Heart left ventricle (tissue), 16 donors: ENCODE measurements at places on chromosomes 6 and 20.
A peak's percentile ranks its signal among the peaks of the same experiment; 100 is the strongest.

DNA sequence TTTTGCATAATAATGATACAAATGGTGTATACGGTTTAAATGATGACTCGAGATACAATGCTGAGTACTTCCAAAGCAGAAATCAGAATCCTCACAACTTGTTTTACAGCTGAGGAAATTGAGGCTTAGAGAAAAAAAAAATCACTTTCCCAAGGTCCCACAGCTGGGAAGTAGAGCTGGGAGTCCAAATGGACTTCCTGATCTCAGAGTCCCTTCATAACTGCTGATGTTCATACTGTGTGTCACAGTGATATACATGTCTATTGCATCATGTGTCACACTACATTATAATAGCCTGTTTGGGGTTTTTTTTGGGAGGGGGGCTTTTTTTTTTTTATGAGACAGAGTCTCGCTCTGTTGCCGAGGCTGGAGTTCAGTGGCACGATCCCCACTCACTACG lies 8.5 kb downstream of the HM13 start:
- DNase-seq, result no peak

DNA sequence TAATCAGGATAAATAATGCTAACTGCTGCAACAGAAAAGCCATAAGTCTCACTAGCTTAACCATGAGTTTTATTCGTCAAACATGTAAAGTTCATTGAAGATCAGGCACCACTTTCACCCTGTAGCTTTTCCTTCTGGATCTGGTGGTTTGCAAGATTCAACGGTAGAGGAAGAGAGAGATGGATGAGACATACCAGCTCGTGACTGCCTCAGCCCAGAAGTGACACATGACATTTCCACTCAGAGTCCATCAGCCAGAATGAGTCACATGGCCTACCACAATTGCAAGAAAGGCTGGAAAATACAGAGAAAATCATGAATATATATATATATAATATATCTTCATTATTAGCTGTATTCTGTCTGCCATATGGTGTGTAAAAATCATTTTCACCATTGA lies 29.0 kb downstream of the SPTLC3 start:
- no peak for DNase-seq

DNA sequence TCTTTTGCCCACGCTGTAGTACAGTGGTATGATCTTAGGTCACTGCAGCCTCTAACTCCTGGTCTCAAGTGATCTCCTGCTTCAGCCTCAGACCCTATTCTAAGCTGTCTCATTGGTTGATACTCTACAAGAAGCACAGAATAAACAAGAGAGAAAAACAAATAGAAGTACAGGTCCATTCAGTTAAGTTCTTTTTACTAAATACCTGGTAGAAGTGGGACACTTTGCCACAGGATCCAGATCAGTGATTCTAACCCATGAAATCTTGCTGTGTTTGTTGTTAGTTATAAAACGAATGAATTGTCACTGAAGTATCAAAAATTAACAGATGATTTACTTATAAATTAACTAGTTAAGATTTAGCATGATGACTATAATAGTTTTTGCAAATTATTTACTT lies 76.7 kb downstream of the SCAND1 start:
- DNase-seq, result no peak

- no peak for DNase-seq
Observed at GRCh38 chr6:170063851-170064602, 226.9 kb downstream of the DLL1 start.

GRCh38 chr6:36083446-36083845 lies 46.9 kb upstream of the MAPK13 start:
- DNase-seq, result no peak

- DNase-seq, result peak; percentile 55
Observed at GRCh38 chr20:17570347-17571152, 675 bp downstream of the DSTN start.

DNA sequence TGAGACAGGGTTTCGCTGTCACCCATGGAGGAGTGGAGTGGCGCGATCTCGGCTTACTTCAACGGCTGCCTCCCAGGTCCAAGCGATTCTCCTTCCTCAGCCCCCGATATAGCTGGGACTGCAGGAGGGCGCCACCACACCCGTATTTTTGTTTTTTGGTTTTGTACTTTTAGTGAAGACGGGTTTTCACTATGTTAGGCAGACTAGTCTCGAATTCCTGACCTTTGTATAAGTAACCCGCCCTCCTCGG lies 115.4 kb upstream of the BTN3A2 start:
- no peak for DNase-seq

- DNase-seq, result no peak
Observed at GRCh38 chr6:20711518-20711917, 177.3 kb downstream of the CDKAL1 start.

DNA sequence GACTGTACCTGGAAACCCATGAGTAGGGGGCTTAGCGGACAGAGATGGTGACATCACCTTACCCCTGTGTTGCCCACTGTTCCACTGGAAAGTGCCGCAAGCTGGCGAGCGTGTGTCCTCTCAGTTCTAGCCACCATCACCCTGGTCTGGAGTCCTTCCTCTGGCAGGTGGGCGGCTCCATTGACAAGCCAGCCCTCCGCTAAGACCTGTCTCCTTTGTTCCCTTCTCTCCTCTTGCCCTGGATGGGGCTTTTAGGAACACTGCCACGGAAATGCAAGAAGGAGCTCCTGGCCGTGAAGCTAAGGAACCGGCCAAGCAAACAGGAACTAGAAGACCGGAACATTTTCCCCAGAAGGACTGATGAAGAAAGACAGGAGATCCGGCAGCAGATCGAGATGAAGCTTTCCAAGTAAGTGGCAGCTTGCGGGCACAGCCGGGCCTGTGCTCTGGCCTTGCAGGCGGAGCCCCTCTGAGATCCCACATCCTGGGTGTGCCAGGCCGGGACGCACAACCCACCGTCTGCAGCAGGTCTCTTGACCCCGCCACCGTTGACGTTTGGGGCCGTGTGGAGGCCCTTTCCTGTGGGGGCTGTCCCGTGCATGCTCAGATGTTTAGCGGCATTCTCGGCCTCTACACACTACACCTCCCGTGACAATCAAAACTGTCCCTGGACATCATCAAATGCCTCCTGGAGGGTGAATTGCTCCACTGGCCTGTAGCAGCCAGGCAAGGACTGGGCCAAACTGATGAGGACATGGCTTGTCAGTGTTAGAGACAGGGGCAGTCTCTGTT lies 127.5 kb downstream of the SYCP2 start:
- DNase-seq, result no peak

GRCh38 chr6:17902974-17903373 lies 84.5 kb downstream of the KIF13A start:
- DNase-seq, result no peak

GRCh38 chr6:68497927-68498326 lies 137.2 kb upstream of the ADGRB3 start:
- no peak for DNase-seq

DNA sequence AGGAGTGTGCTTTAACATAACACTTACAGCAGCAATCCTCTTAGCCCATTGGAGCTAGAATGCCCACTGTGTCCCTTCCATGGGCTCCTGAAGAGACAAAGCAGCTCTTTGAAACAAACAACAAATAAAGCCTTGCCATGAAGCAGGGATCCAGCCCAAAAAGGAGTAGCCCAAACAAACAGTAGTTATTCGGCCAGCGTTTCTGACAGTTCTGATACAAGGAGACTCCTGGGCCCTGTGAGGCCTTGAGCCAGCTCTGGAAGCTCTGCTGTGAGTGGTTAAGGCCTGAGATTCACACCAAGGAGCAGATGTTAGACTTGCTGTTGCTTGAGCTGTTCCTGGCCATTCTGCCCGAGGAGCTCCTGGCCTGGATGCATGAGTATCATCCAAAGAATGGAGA lies 16.9 kb upstream of the ZSCAN16 start:
- no peak for DNase-seq

DNA sequence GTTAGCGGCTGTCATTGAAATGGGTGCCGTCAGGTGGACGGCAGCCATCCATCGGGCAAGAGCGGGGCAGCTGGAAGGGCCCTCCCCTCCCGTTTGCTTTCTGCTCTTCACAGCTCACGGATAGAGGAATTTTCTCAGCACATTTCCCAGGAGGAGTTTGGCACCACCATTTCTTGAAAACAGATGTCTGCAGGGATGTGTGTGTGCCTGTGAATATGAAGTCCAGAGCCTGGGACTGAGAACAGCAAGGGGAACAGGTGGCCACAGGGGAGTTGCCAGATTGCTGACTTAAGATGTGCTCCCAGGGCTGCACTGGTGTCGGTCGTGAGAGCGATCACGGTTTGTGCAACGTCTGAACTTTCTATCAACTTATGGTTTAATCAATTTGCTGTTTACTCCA lies 22.1 kb upstream of the ECI2 start:
- DNase-seq, result no peak

GRCh38 chr6:15363523-15364400 lies 117.9 kb downstream of the JARID2 start:
- DNase-seq, result no peak

- no peak for DNase-seq
Observed at GRCh38 chr6:67757465-67758033, 877.5 kb upstream of the ADGRB3 start.

DNA sequence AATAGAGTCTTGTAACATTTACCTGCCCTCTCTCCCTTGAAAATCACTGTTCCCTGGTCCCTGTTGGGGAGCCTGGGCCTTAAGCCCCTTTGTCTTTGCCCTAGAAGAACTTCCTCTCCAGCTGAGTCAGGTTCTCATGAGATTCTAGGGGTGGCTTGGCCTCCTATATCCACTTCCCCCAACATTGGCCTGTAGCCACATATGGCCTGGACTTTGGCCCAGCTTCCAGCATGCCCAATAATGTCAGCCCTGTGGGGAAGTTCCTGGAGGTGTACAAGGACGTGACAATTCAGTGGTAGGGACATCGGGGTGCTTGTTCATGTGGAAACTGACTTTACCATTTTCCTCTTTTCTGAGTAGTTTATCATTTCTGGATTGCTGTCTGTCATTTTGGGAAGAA lies 17.2 kb upstream of the MAS1L start:
- no peak for DNase-seq

- no peak for DNase-seq
Observed at GRCh38 chr6:40440053-40440452, 147.1 kb downstream of the LRFN2 start.

GRCh38 chr6:157682856-157683481 lies 140.1 kb upstream of the SNX9 start:
- DNase-seq, result no peak

GRCh38 chr6:33160728-33161344 lies 31.4 kb downstream of the COL11A2 start:
- peak; percentile 43 for DNase-seq

DNA sequence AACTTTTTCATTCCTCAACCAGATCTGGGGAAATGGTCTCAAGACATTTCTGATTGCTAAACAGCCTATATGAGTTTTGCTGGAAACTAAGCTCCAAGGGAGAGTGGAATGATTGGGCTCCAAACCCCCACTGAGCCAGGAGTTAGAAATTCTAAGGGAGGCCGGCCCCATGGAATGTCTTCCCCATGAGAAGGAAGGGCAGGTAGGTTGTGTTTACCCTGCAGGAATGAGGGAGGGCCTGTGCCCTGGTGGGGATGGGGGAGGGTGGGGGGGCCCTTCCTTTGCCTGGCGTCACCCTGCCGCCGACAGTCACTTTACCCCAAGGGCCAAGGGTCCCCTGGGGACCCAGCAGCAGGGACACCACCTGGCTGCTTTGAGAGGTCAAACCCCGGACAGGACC lies 298.9 kb downstream of the TFAP2C start:
- no peak for DNase-seq

GRCh38 chr6:84089552-84089951 lies 56.0 kb downstream of the MRAP2 start:
- no peak for DNase-seq

DNA sequence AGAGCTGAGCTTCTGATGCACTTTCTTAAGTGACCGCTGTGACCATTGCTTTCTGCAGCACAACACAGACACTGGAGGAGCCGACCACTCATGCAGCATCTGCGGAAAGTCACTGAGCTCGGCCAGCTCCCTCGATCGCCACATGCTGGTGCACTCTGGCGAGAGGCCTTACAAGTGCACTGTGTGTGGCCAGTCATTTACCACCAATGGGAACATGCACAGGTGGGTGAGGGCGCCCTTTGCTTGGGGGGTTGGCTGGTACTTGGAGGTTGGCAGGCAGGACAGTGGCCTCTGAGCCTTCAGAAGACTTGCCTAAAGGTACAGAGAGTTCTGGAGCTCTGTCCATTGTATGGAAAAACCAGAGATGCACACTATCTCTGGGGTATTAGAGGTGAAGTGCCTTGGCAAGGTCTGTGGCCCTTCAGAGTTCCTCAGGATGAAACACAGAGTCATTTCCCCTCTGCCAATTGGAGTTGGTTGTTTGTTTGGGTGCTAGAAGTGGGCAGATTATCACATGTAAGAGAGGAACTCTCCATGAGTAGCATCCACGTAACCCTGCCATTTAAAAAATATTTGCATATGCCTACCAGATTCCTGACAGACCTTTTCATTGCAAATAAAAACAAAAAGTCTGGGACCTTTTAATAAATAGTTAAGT lies 81.5 kb downstream of the RREB1 start:
- no peak for DNase-seq

DNA sequence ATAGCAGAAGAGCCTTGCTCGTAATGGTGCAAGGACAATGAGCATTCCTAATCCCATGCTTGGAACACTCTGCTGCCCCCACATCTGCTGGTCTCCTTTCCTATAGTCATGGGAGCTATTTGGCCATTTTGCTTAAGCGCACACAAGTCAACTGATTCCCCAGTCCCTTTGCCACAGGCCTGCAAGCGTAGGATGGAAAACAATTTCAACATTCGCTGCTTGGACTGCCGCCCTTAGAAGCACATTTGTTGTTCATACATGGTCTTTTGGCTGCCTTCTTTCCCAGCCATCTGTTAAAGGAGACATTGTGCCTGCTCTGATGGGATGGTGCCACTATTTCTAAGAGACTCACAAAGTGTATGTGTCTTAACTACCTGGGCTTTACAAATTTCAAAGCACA lies 96.9 kb downstream of the RFX6 start:
- no peak for DNase-seq

DNA sequence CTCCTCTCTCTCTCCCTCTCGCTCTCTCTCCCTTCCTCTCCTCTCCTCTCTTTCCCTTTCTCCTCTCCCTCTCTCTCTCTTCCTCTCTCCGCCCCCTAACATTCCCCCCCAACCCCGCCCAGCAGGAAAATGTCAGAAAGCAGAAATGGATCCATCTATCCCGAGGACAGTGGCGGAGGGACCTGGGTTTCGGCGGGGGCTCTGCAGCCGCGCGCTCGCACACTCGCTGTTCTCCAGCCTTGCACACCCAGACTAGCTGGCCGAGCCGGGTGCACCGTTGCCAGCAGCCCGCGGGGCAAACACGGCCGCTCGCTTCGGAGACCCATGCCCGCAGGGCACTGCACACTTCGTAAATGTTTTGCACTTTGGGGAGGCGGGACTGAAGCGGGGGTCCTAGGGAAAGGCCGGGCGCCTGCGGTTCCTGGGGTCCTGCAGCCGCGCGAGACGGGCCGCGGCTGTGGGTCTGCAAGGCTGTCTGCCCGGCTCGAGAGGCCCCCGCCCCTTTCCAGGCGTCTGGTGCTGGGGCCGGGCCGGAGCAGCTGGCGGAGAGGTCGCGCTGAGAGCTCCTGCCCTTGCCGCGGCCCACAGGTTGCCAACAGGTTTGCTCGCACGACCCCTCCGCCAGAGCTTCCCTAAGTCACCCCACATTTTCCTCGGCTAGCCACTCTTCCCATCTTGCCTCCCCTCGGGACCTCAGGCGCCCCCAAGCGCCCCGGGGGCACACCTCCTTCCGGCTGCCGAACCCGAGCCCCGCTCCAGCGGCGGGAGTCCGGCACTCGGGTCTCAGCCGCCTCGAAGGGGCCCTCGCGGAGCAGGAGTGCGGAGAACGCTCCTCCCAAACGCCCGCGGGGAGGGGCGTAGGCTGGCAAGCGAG lies 818 bp upstream of the MDGA1 start:
- peak; percentile 35 for DNase-seq

- DNase-seq, result no peak
Observed at GRCh38 chr6:141521440-141521839, 611.3 kb upstream of the GJE1 start.
